ENCODE measurements at places on chromosomes 2 and 18.

- no peak for DNase-seq
These were observed 25.9 kb downstream of the COLEC11 start for GRCh38 chr2:3620834-3621233.

- DNase-seq, result no peak
These were observed 67.9 kb downstream of the EIPR1 start for GRCh38 chr2:3309496-3310355.

DNA sequence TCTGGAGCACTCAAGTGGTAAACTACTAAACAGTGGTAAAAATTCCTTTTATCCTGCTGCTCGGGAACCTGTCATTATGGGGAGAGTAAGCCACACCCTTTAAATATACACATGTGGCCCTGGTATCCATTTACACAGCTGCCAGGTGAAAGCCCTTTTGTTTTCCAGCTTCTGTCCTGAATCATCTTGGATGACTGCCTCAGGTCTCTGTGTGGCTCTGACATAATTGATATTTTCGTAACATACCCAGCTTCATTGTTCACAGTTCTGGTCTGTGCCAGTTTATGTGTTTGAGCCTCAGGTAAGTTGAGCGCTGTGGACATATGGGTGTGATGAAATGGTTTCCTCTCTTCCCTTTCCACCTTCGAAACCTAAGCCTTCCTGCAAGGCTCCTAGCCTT is 15.7 kb upstream of the TTC39C start:
- DNase-seq, result no peak

DNA sequence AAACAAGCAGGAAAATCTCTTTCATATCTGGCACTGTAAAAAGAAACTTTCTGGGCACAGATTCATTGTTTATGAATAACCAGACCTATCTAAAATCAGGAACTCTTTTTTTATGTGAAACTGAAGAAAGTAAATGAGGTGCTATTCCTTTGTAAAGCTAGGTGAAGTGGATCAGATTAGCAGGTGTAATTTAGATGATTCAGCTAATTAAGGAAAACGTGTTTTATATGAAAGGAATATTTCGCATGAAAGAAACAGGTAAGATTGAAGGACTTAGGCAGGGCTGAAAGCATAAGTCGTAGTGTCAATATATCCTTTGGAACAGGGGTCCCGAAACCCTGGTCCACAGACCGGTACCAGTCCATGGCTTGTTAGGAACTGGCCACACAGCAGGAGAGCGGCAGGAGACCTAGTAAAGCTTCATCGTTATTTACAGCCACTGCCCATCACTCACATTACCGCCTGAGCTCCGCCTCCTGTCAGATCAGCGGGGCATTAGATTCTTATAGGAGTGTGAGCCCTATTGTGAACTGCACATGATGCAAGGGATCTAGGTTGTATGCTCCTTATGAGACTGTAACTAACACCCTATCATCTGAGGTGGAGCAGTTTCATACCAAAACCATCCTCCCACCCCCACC is 20.3 kb upstream of the XIRP2 start:
- DNase-seq, result no peak

DNA sequence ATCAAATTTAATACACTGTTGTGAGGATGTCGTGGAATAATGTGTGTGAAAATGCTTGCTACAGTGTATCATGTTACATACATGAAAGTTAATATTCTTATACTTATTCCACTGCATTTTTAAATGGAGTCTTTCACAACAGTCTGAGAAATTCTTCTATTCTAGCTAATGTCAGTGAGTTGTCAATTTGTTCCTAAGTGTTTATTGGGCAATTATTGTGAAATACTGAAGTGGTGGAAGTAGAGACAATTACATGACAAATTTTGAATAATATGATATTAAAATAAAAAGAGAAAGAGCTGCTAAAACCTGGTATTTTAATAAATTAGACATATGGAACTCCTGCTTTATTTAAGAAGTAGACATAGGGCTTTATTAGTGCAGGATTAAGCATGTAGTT is 176.1 kb downstream of the PTPRM start:
- DNase-seq, result no peak
